ENCODE measurements at places on chromosomes 7 and 10. TPM values are rescaled to one million over a fixed set of nuclear protein-coding genes. Genes with fewer than 3 reads are reported as not detected.

SFRP5 gene
- total RNA-seq = not detected

SLC25A13 gene
- 25.8 TPM for total RNA-seq

KCNH2 gene
- 0.36 TPM for total RNA-seq

EBLN1 gene
- total RNA-seq = not detected

CNPY1 gene
- not detected for total RNA-seq

PPP1R9A gene
- not detected for total RNA-seq

CCL26 gene
- not detected for total RNA-seq

SRI gene
- 188 TPM for total RNA-seq

DNA sequence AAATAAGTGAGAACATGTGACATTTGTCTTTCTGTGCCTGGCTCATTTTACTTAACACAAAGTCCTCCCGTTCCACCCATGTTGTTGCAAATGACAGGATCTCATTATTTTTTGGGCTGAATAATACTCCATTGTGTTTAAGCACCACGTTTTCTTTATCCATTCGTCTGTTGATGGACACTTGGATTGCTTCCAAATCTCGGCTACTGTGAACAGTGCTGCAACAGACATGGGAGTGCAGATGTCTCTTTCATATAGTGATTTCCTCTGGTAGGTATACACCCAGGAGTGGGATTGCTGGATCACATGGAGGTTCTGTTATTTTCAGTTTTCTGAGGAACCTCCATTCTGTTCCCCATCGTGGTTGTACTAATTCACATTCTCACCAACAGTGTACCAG lies 264.4 kb upstream of the GALNT17 start:
- no peak for DNase-seq

- DNase-seq = no peak
Measured at GRCh38 chr7:128112018-128112780, 81.0 kb upstream of the LRRC4 start.

DNA sequence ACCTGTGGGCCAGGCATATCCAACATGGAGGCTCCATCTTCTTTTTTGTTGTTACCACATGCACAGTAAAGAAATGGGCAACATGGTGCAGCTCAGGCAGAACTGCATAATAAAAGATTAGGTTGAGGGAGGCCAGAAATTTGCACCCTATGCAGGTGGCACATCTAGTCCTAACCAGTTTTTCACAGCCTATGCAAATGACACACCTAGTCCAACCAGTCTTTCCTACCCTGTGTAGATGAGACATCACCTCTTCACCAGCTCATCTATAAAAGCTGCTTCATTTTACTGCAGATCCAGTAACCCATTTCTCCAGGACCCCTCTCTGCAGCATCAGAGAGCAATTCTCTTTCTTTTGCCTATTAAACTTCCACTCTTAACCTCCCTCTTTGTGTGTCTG lies 411.0 kb upstream of the PCDH15 start:
- DNase-seq = no peak

DNA sequence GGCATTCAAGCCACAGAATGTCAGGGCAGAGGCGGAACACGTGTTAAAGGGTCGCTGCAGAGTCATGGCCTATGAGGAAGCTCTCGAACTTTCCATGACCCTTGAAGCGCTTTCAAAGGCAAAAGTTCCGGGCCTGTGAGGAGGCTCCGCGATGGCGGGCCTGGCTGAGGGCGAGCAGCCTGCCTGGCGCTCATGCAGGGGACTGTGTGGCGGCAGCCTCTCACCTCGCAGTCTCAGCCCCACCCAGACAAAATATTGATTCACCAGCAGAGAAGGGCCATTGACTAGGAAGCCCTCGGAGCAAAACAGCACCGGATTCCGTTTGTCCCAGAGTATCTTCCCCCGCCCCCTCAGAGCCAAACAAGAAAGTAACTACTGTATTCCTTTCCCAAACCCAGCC lies 12.8 kb upstream of the CNNM1 start:
- no peak for DNase-seq

GRCh38 chr10:103794996-103795395 lies 60.4 kb downstream of the SH3PXD2A start:
- DNase-seq = no peak

- DNase-seq = peak; percentile 89
Measured at GRCh38 chr10:123559066-123559822, 106.9 kb upstream of the GPR26 start.

DNA sequence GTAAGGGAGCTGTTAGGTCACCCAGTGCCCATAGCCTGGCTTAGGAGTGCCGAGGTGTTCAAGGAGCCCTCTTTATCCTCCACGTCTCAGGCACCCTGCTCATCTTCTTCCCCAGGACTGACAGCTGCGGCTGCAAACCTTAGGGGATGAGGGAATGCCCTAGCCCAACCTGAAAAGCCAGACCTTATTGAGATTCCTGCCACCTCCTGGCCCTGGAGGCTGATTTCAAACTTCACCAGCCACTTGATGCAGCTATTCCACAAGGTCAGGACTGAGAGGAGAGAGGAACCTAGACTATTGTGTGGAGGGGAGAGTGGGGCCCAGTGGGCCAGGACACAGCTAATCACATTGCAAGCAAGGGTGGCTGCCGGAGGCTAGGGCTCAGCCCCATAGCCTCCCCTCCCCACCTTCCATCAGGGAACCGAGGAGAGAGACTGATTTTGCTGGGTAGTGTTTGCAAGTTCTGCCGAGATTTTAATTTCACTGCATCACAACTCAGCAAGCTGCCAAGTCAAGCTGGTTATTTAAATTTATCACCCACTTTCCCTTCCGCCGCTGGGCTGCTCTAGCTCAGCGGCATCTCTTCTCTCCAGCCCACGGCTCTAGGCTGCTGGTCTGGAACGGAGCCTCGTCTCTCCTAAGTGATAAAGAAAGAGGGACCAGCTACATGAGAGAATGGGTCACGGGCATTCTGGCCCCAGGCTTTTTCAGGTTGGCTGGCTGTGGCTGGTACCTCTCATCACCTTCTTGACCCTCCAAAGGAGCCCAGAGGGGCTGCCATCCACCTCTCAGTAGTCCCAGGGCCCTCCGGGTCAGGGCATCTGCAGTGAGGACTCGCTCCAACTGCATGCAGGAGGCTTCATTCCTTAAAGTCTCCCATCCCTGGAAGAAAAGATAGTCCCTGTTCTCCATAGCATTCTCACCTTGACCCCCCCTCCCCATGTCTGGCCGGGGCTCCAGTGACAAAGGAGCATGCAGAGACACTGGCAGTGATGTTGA lies 66.7 kb downstream of the PAX2 start:
- DNase-seq = no peak

- DNase-seq = peak; percentile 85
Measured at GRCh38 chr10:3095373-3096139, 28.2 kb downstream of the PFKP start.

DNA sequence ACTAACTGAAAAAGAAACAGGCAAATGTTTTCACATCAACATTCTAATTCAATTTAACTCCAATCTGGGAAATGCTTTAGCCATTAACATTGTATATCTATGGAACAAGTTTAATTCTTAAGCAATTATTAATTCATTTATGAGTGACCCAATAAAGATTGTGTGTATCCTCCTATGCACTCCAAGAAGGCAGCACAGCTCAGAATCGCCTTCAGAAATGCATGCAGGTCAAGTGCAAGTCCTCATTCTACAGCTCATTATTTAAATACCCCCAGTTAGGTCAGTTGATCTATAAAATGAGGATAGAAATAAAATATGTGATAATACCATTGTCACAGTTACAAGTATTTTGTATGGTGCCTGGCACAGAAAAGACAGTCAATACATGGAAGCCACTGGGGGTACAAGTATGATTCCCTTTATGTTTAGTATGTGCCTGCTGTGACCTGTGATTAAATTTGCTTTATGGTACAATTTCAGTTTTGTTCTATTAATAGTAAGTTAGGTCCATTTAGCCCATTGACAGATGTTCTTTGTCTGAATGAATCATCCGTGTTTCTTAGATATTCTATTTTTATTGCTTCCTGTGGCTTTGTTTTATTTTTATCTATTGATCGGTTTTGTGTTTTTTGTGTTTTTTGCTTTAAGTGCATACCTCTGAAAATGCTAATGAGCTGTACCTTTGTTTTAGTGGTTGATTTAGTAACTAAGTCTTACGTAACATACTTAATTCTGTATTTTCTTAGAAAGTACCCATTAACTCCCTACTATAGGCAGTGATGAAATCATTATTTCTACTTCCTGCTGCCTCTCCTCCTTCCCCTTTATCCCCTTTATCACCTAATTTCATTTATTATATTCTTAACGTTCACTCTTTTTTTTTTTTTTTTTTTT lies 42.8 kb downstream of the CPXM2 start:
- no peak for DNase-seq

DNA sequence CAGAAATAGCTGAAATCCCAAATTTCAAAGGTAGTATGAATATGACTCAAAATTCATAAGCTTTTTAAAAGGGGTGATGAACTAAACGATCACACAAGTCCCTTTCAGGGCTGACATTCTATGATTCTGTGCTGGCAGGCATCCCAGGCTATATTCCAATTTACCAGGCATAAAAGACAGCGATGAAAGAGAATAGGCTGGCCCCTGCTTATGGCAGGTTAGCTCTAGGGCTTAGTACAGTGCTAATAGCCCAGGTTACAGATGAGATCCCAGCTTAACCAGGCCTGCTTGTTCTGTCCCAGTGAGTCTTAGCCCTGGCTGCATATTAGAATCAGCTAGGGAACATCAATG lies 56.4 kb downstream of the CDHR3 start:
- DNase-seq = no peak

- no peak for DNase-seq
Measured at GRCh38 chr10:103982639-103983038, 15.7 kb downstream of the SLK start.

- DNase-seq = no peak
Measured at GRCh38 chr10:34386921-34387320, 428.2 kb downstream of the PARD3 start.

- DNase-seq = no peak
Measured at GRCh38 chr7:110541962-110542361, 549.0 kb upstream of the LRRN3 start.

DNA sequence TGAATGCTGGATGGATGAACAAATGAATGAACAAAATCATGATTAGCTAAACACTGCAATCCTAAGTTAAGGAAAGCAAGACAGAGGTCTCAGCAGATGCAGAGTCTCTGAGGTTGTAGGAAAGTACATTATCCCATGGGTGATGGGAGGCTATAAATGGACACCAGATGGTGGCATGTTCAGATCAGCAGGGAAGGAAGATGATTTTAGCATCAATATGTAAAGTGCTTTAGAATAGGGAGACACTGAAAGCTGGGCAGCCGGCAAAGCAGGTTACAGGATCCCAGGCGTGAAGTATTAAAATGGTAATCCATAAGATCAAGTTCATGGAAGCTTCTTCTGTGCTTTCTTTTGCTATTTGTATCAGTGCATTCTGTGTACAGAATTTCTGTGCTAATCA lies 7.9 kb upstream of the RAPGEF5 start:
- DNase-seq = no peak

GRCh38 chr10:72319416-72320254 lies 35.1 kb downstream of the DNAJB12 start:
- peak; percentile 96 for DNase-seq

- no peak for DNase-seq
Measured at GRCh38 chr7:109532262-109532992, 962.8 kb downstream of the DNAJB9 start.

DNA sequence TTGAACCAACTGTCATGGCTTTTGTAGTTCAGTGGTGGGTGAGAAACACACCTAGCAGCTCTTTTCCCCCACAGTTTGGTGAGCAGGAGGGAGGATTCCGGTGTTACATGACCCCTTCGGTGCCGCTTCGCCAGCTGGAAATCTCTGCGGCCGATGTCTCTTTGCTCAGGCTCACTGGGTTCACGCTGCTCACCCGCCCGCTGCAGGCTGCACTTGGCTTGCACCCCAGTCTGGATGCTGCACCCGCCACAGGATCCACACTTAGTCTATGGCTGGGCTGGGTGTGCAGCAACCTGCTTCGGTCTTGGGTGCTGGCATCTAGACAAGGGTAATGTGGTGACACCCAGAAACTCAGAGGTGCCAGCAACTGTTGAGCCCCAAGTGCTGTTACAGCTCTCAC lies 191.8 kb downstream of the PON1 start:
- no peak for DNase-seq

DNA sequence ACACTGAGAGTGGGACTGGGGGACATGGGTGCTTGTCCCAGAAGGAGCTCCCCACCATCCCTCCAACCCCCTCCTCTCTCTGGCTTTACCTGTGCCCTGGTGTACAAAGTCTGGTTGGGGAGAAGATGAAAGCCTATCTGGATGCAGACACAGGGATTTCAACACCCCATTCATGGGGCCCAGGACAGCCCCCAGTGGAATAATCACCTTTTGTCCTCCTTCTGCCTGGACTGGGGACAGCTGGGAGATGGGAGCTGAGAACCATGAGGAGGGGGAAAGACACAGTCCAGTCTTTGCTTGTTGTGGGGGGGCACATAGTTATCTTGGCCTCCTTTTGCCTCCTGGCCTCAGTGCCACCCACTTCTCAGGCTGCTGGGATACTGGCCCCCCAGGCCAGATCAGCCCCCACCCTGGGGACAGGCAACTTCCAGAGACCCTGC lies 1.4 kb downstream of the SSC4D start:
- DNase-seq = no peak

- DNase-seq = no peak
Measured at GRCh38 chr10:111151595-111152307, 74.9 kb downstream of the ADRA2A start.

DNA sequence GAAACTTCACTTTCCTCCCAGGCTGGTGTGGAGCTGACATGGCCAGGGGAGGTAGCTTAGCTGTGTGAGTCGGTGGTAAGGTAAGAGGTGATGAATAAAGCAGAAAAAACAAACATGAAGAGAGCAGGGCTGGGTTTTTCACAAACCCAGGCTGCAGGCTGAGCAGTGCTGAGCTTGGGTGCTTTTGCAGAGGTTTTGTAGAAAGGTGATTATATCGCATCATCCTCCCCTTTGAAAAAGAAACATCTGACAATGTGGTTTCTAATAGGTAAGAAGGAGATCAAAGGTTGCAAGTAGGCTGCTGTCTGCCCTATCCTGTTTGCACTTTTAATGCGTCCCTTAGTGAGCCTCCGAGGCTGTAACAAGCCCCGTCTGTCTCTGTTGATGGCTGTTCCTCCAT lies 69.6 kb upstream of the GRM8 start:
- DNase-seq = peak; percentile 59

- no peak for DNase-seq
Measured at GRCh38 chr10:99761365-99761764, 21.1 kb upstream of the ABCC2 start.

DNA sequence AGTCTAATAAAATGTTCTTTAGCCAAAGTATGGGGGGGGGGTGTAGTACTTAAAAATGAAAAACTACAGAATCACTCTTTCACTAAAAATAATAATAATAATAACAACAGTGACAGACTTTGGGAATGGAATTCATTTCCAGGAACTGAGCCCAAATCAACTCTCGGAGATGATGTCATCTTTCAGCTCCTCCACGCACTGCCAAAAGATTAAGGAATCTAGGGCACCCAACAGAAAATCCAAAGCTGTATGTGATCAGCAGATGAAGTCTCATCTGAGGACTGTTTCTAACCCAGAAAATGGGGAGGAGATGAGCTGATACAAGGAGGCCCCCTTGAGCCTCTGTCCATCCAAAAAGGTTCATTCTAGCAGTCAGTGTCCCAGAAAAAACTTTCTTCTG lies 54.5 kb downstream of the GRB10 start:
- DNase-seq = no peak
